ENCODE measurements at places on chromosomes 4 and X.

DNA sequence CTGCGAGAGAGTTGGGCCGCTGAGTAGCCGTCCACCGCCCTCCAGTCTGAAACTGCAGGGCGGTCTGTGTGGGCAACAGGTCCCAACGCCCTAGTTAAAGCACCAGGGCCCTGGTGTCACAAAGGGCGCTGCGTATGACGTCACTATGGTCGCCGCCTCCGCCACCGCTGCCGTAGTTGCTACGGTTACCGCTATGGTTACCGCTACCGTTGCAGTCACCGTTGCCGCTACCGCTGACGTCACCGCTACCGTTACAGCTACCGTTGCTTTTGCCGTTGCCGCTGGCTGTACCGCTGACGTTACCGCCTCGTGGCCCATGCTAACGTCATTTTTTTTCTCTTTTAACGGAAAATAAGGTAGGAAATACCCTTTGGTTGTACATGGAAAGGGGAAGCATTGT is at the start of gene PPP1R2C:
Gene PPP1R2C (minus strand): TSS at position 68 of the 400 bp plus-strand sequence. CDS start 84 bp downstream, outside the sequence.
- DNase-seq: no peak

- DNase-seq: peak; percentile 65
Observed at GRCh38 chrX:2451501-2452316, 49.1 kb downstream of the DHRSX start.

DNA sequence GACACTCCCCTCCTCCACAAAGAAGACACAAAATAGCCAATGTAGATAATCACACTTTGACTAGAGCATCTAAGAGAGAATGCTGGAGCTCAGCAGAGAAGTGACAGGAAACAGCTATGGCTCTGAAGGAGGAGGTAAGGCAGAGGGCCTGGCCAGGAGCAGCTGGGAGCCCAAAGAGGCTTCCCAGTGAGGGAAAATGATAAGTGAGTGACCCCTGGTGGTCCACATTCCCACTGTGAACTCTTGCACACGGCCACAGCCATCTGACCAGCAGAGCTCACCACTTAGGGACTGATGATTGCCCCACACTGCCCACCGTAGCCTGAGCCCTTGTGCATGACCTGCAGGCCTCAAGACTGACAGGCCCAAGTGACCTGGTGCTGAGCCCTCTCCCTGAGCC is 162.7 kb upstream of the GALNTL6 start:
- no peak for DNase-seq

DNA sequence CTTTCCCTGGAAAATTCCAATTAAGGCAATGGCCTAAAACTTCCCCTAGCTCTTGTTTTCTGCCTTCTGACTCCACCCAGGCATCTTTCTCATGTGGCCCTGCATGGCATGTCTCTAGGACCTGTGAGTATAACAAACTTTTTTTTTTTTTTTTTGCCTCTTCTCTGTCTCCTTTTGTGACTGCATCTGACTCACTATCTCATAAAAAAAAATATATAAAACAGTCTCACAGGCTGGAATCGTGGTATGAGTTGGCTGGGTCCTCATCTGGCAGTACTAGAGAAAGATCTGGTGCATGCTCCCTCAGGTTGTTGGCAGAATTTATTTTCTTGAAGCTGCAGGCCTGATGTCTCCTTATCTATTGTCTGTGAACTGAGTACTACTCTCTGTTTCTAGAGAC is 313.9 kb downstream of the TECRL start:
- no peak for DNase-seq

- peak; percentile 49 for DNase-seq
Observed at GRCh38 chr4:156749426-156750403, 221.9 kb downstream of the PDGFC start.

DNA sequence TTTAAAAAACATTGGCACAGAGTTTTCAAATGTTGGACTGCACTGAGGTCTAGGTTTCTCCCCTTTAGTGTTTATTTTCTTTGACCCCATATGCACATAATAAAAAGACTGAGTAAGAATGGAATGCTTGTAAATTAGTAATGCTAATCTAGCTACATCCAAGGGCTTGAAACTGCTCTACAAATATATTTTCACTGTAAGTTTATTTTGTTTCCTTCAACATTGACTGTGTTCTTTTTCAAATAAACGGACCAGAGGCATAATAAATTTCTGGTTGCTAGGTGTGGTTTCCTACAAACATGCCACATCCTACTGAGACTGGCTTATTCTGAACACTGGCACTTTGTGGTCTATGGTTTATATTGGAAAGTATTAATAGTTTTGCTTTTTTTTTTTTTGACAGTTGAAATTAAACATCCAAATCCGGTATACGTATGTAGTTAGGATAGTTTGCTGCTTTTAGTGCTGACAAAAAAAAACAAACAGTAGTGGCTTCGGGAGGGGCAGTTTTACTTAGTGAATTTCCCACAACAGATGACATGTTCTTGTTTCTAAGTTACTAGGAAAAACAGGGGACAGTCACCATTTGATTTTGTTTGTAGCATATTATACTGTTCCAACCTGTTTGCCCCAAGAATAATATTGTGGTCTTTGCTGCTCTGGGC is 13.2 kb downstream of the CA5B start:
- peak; percentile 91 for DNase-seq

All from EH (cell line).